ENCODE measurements at places on chromosomes 5 and 9. TPM values are rescaled to one million over a fixed set of nuclear protein-coding genes. Genes with fewer than 3 reads are reported as not detected.

GRCh38 chr5:8954801-8955200, 591.1 kb downstream of the SEMA5A start:
- DNase-seq = no peak
- H3K4me1 ChIP-seq = no peaks in the 10 kb centered on the region
- no peaks in the 10 kb centered on the region for H3K36me3 ChIP-seq
- no peak overlapping the region for H3K4me3 ChIP-seq
- H3K27me3 ChIP-seq = no peaks in the 10 kb centered on the region

GRCh38 chr5:125198270-125198974, 452.0 kb upstream of the ZNF608 start:
- no peak for DNase-seq
- no peak overlapping the region for H3K4me3 ChIP-seq
- no peaks in the 10 kb centered on the region for H3K36me3 ChIP-seq
- peaks cover 17% of the 10 kb centered on the region for H3K4me1 ChIP-seq
- no peaks in the 10 kb centered on the region for H3K27me3 ChIP-seq

GRCh38 chr5:150062216-150062922, 24.0 kb downstream of the CSF1R start:
- H3K4me1 ChIP-seq = no peaks in the 10 kb centered on the region
- no peak for DNase-seq
- H3K27me3 ChIP-seq = no peaks in the 10 kb centered on the region
- H3K4me3 ChIP-seq = no peak overlapping the region
- H3K36me3 ChIP-seq = no peaks in the 10 kb centered on the region

- peak overlapping the region; percentile 63 for H3K4me3 ChIP-seq
- peak overlapping the region; percentile 97 for H3K27ac ChIP-seq
- H3K27me3 ChIP-seq = no peaks in the 10 kb centered on the region
- H3K4me1 ChIP-seq = peaks cover 35% of the 10 kb centered on the region
Observed at GRCh38 chr5:95081982-95082381, 202.9 kb downstream of the MCTP1 start.

GRCh38 chr9:136784249-136784996, 6.7 kb upstream of the TMEM141 start:
- DNase-seq = no peak
- H3K4me3 ChIP-seq = no peak overlapping the region
- H3K36me3 ChIP-seq = no peaks in the 10 kb centered on the region
- H3K4me1 ChIP-seq = no peaks in the 10 kb centered on the region
- H3K27ac ChIP-seq = no peak overlapping the region
- no peaks in the 10 kb centered on the region for H3K27me3 ChIP-seq

DNA sequence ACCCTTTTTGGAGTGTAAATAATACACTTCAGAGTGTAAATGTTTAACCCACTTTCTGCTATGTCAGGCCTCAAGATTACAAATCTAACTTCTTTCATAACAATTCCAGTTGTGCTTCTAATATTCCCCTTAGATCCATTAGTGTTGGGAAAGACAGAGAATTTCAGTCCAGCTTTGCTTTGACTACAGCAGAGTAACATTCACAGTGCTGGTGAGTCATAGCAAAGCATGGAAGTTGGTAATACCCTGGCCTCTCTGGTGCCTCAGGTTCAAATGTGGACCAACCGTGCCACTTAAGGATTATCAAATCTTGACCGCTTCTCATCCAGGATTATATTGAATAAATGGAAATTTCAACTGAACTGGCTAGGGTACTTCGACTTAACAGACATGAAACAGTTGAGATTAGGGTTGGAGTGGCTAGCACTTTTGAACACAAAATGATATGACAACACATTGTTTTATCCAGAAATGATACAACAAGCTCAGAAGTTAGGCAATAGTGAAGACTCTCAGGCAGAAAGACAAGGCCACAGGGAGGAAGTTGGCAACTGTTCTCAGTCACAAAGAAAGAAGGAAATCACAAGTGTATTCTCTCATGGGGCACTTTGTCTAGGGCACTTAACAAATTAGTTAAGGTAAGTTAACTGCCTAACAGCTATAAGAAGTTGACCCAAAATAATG, 24.4 kb upstream of the RASA1 start:
- no peak overlapping the region for H3K27ac ChIP-seq
- no peaks in the 10 kb centered on the region for H3K27me3 ChIP-seq
- H3K36me3 ChIP-seq = no peaks in the 10 kb centered on the region
- no peak overlapping the region for H3K4me3 ChIP-seq
- no peak for DNase-seq
- no peaks in the 10 kb centered on the region for H3K4me1 ChIP-seq

- H3K27me3 ChIP-seq = no peaks in the 10 kb centered on the region
- H3K4me3 ChIP-seq = no peak overlapping the region
Observed at GRCh38 chr9:86163503-86163902, 64.1 kb upstream of the GOLM1 start.

DNA sequence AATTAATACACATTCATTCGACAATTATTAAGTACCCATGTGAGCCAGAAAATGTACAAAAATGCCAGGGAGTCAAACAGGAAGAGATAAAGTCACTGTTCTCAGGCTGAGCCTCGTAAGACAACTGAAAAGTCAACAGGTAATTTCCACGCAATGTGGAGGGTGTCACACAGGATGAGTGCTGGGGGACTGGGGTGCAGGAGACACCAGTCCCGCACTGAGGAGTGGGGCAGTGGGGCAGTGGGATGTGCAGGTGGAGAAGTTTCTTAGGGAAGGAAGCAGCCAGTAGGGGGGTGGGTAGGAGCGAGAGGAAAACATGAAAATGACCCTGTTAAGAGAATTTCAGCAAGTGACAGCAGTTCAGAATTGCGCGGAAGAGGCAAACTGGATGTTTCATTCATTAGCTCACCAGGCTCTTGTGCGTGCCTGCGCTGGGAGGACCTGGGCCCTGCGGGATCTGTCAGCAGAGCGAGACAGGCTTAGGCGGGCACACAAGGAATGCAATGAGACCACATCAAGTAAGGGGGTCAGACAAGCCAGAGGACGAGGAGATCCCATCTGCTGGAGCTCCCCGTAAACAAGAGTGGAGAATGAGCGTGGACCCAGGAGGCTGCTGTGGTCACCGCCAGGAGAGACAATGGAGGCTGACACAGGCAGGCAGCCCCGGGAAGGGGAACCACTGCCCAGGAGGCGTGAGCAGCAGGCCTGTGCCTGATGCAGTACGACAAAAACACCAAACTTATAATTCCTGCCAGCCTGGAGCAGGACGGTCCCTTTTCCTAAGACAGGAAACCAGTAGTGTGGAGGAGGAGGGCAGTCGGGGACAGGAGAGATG, 21.0 kb downstream of the CAMSAP1 start:
- DNase-seq = no peak
- H3K36me3 ChIP-seq = no peaks in the 10 kb centered on the region
- no peak overlapping the region for H3K27ac ChIP-seq
- H3K27me3 ChIP-seq = no peaks in the 10 kb centered on the region
- H3K4me3 ChIP-seq = no peak overlapping the region

GRCh38 chr5:7321724-7322123, 74.2 kb upstream of the ADCY2 start:
- H3K27ac ChIP-seq = no peak overlapping the region
- no peak for DNase-seq
- H3K4me1 ChIP-seq = no peaks in the 10 kb centered on the region

- H3K4me3 ChIP-seq = no peak overlapping the region
- no peaks in the 10 kb centered on the region for H3K27me3 ChIP-seq
- H3K4me1 ChIP-seq = peaks cover 4% of the 10 kb centered on the region
- no peak overlapping the region for H3K27ac ChIP-seq
- no peaks in the 10 kb centered on the region for H3K36me3 ChIP-seq
Observed at GRCh38 chr5:55638051-55638450, 74.1 kb downstream of the SLC38A9 start.

GRCh38 chr9:134753191-134753590, 111.6 kb downstream of the COL5A1 start:
- H3K27ac ChIP-seq = no peak overlapping the region
- H3K27me3 ChIP-seq = no peaks in the 10 kb centered on the region
- no peak for DNase-seq
- H3K4me3 ChIP-seq = no peak overlapping the region

DNA sequence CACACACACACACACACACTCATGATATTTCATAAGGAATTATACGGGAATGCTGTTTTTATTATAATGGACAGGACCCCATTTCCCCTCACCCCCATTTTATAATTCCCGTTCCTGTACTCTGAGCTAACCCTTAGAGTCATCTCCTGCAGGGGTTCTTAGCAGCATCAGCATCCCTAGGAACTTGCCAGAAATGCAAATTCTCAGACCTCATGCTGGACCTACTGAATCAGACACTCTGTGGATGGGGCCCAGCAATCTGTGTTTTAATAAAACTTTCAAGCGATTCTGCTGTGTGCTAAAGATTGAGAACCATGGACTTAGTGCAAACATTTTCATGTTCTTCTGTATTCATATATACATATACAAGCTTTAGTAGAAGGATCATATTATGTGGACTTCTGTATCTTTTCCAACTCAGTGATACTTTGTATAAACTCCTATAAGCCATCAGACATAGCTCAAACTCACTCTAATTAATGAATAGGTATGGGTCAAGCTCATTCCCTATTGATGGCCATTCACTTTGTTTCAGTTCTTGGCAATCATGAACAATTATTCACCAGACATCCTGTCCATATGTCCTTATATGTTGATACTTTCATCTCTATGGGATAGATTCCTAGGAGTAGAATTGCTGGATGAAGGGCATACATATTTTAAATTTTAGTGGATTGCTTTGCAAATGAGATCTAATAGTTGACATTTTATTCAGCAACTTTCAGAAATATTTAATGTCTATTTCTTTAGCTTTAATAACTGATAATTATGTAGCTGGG, 65.5 kb downstream of the ARHGEF28 start:
- H3K36me3 ChIP-seq = 0 out of 2 replicates have a peak, but pooled peaks cover 3% of the 10 kb centered on the region
- peaks cover 13% of the 10 kb centered on the region for H3K4me1 ChIP-seq
- no peak overlapping the region for H3K27ac ChIP-seq
- H3K4me3 ChIP-seq = no peak overlapping the region

DNA sequence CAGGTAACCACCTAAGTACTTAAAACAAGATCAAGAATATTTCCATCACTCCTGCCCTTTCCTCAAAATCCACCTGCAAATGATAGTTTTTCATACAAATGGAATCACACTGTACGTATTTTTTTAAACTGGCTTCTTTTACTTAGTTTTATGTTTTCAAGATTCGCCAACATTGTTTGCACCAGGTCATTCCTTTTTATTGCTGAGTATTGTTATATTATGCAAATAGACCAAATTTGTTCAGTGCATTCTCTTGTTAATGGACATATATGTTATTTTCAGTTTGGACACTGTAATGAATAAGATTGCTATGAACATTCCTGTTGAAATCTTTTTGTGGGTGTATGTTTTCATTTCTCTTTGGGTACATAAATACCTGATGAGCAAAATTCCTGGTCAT, 8.3 kb upstream of the ANKRD31 start:
- H3K4me3 ChIP-seq = no peak overlapping the region
- H3K4me1 ChIP-seq = no peaks in the 10 kb centered on the region
- DNase-seq = no peak
- H3K27me3 ChIP-seq = peaks cover 2% of the 10 kb centered on the region
- no peaks in the 10 kb centered on the region for H3K36me3 ChIP-seq
- H3K27ac ChIP-seq = no peak overlapping the region

GRCh38 chr5:161481922-161482321, 64.6 kb downstream of the GABRB2 start:
- H3K27me3 ChIP-seq = no peaks in the 10 kb centered on the region
- DNase-seq = no peak
- no peaks in the 10 kb centered on the region for H3K36me3 ChIP-seq
- no peak overlapping the region for H3K27ac ChIP-seq
- H3K4me1 ChIP-seq = no peaks in the 10 kb centered on the region
- no peak overlapping the region for H3K4me3 ChIP-seq

GRCh38 chr5:7878381-7878873, 9.5 kb downstream of the MTRR start:
- H3K4me1 ChIP-seq = no peaks in the 10 kb centered on the region
- peaks cover 48% of the 10 kb centered on the region for H3K36me3 ChIP-seq
- DNase-seq = no peak
- no peak overlapping the region for H3K4me3 ChIP-seq
- no peak overlapping the region for H3K27ac ChIP-seq

GRCh38 chr9:7147121-7148090, 389.6 kb downstream of the KDM4C start:
- H3K36me3 ChIP-seq = no peaks in the 10 kb centered on the region
- DNase-seq = no peak
- no peak overlapping the region for H3K27ac ChIP-seq
- no peaks in the 10 kb centered on the region for H3K27me3 ChIP-seq
- no peaks in the 10 kb centered on the region for H3K4me1 ChIP-seq
- no peak overlapping the region for H3K4me3 ChIP-seq

GRCh38 chr9:126797903-126798302, 6.9 kb upstream of the ZBTB43 start:
- no peak overlapping the region for H3K27ac ChIP-seq
- H3K36me3 ChIP-seq = no peaks in the 10 kb centered on the region
- no peaks in the 10 kb centered on the region for H3K4me1 ChIP-seq
- DNase-seq = no peak
- H3K27me3 ChIP-seq = no peaks in the 10 kb centered on the region

Gene GAPT
- not detected for total RNA-seq

Gene LHFPL2
- 25.8 TPM for total RNA-seq

Measured in Panc1 (cell line).